ENCODE measurements at places on chromosomes 16 and 17.

DNA sequence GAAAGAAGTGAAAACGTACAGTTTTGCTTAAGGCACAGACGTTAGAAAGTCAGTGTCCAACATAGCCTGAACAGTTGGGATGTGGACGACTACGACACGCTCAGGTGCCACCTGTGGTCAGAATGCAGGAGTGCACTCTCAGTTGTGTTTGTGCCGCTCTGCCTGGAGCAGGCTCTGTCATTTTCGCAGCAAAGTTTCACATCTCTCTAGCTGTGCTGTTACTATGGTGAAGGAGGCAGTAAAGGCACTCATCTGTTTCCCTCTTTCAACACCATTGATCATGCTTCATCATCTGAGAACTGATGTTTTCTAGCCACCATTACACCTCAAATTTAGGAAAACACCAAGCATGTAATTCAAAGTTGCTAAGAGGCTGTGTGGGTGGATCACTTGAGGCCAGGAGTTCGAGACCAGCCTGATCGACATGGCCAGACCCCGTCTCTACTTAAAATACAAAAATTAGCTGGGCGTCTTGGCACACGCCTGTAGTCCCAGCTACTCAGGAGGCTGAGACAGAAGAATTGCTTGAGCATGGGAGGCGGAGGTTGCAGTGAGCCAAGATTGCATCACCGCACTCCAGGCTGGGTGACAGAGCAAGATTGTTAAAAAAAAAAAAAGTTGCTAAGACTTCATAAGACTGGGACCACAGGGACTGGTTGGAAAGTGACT, 44.9 kb upstream of the DNAJA2 start:
- DNase-seq: no peak

DNA sequence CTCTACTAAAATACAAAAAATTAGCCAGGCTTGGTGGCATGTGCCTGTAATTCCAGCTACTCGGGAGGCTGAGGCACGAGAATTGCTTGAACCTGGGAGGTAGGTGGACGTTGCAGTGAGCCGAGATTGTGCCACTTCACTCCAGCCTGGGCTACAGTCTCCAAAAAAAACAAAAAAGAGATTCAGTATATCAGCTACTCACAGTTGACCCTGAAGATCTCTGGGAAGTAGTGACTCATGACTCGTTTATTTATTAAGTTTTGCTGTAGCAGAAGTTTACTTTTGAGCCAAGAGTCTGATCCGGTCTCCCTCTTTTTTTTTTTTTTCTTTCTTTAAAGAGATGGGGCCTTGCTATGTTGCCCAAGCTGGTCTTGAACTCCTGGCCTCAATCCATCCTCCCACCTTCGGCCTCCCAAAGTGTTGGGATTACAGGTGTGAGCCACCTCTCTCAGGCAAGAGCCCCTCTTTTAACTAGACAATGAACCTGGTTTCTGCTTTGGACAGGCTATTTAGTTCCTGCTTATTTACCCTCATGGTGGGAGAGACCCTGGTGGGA, 4.4 kb downstream of the MVP start:
- DNase-seq: no peak

DNA sequence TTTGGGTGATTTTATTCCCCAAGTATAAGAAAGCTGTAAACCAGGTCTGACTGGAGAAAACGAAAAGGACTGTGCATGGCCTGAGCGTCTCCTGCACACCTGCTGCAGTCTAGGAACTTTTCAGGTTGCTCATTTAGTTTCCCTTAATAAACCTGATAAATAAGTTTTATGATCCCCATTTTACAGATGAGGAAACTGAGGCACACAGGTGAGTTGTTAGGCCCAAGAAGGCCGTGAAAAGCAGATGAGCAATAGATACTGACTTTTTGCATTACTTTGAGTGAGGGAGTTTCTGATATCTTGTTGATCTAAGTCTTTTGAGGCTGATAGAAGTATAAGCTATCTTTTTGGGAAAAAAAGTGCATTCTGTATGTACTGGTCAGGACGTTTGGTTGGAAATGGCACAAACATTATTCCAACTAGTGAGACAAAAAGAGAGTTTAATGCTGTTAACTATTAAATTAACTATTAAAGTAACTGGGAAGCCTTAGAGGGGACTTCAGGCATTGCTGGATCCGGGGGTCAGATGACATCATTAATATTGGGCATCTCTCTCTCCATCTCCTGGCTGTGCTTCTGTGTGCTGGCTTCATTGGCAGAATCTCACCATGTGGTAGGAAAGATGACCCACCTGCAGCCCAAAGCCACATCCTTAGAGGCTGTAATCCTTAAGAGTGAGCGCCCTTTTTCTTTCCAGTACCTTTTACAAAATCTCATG, 163.4 kb downstream of the CMIP start:
- DNase-seq: no peak

GRCh38 chr17:16439303-16439791, 24.0 kb downstream of the TRPV2 start:
- DNase-seq: no peak

GRCh38 chr17:48571024-48571818, 6.9 kb downstream of the HOXB4 start:
- no peak for DNase-seq

- no peak for DNase-seq
These were observed 140.9 kb downstream of the KCNJ2 start for GRCh38 chr17:70310221-70310672.

DNA sequence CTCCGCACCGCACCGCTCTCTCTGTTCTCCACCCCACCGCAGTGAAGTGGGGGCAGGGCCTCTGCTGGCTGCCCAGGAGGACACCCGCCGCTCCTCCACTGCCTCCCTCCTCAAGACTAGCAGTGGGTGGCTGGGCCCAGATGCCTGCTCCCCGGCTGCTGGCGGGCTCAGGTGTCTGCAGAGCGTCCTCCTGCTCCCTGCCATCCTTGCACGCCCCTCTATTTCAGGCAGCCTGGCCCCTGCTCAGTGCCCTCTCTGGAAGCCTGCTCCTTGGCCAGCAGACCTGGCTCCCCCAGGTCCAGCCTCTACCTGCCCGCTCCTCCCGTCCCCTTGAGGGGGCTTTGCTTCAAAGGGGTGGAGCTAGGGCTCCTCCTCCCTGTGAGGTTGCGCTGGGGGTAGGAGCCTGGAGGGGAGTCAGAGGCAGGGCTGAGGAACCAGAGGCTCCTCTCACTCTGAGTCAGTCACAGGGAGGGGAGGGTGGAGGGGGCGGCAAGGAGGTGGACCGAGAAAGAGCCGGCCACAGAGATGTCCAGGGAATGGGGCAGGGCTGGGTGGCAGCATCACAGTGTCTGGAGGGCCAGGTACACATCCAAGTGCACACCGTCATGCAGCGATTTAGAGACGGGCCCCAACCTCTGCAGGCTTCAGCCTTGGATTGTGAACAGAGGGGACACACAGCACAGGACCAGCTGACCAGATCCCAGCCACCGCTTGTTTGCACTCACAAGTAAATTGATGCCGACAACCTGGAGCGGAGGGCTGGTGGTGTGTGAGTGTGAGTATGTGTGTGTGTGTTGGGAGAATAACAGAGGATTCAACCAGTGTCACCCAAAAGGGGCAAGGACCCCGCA, 9.8 kb upstream of the TMEM92 start:
- no peak for DNase-seq

- peak; percentile 33 for DNase-seq
These were observed 25.8 kb upstream of the TNFSF12 start for GRCh38 chr17:7523033-7523432.

- no peak for DNase-seq
These were observed 498 bp downstream of the IGFALS start for GRCh38 chr16:1792836-1793577.

DNA sequence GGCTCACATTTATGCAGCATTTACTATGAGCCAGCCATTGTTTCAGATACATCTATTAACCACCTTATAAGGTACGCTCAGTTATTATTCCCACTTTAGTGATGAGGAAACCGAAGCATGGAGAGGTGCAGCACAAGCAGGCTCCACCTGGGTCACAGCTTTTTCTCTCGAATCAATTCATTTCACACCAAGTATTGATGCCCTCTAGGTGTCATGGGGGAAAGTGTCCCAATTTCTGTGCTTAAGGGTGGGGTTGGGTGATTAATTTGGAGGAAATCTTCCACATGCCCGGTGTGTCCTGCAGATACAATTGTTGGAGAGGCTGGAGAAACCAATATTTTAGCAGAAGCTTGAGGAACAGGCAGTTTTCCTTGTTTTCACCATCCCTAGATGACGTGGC, 62.7 kb upstream of the DNAJA2 start:
- DNase-seq: no peak

GRCh38 chr17:63785556-63785955, 11.6 kb downstream of the DDX42 start:
- DNase-seq: no peak

DNA sequence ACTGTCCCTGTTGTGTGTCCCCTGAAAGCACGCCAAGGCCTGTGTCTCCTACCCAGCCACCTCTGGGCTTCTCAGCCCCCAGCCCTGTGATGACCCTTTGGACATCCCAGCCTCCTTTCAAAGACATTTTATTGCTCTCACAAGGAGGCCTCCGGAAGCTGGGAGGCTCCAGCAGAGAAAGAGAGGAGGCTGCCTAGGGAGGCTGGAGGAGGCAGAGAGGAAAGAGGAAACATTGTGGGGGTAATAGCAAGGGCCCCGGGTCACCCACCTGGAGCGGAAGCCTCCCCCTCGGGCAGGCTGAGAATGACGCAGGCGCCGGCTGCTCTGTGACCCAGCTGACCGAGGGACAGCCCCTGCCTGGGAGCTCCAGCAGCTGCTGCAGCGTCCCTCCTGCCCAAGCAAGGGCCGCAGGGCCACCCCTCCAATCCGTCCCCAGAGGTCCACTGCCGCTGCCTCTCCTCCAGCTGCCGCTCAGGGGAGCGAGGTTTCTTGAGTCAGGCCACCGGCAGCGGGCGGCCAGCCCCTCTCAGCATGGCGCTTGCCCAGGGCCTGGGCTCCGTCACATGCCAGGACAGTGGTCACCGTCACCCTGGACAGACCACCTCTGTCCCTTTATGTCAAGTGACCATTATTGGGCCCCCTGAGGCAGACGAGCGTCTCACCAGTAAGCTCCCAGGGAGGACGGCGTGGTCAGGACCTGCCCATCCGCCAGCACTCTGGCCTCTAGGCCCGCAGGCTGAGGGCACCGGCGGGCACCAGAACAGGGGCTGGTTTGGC, 29.3 kb downstream of the ACTG1 start:
- no peak for DNase-seq

GRCh38 chr17:73614256-73614655, 30.0 kb downstream of the SDK2 start:
- no peak for DNase-seq

- DNase-seq: no peak
These were observed 18.2 kb upstream of the ABCA10 start for GRCh38 chr17:69246726-69247375.

DNA sequence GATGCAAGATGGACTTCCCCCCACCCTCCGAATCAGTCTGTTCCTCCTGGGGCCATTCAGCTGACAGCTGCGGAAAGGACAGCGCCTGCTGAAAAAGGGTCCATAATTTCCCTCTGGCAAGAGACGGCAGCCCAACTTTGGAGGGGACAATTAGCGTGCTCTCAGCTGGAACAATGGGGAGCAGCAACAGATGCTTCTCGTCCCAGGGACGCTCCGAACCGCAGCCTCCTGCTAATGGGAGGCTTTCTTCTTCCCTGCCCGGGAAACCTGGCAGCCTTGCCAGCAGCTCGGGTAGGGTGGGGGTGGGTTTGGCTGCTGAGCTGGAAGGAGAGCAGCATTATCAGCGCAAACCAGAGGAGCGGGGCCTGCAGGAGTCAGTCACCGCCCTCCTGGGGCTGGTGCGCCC, 500.0 kb upstream of the SALL1 start:
- DNase-seq: no peak

DNA sequence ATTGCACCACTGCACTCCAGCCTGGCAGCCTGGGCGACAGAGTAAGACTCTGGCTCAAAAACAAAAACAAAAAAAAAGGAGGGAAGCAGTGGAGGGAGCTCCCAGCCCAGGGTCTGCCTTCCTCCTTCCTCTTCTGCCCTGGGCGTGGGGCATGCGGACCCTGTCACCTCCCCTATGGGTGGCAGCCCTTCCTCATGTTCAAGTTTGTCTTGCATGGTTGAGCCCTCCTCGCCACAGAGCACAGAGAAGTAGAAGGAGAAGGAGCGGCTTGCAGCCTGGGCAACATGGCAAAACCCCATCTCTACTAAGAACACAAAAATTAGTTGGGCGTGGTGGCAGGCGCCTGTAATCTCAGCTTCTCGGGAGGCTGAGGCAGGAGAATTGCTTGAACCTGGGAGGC, 21.4 kb upstream of the TIMP2 start:
- no peak for DNase-seq

- DNase-seq: no peak
These were observed 12.9 kb downstream of the BANP start for GRCh38 chr16:87964049-87964659.

- no peak for DNase-seq
These were observed 10.3 kb downstream of the RETREG3 start for GRCh38 chr17:42598905-42599304.

DNA sequence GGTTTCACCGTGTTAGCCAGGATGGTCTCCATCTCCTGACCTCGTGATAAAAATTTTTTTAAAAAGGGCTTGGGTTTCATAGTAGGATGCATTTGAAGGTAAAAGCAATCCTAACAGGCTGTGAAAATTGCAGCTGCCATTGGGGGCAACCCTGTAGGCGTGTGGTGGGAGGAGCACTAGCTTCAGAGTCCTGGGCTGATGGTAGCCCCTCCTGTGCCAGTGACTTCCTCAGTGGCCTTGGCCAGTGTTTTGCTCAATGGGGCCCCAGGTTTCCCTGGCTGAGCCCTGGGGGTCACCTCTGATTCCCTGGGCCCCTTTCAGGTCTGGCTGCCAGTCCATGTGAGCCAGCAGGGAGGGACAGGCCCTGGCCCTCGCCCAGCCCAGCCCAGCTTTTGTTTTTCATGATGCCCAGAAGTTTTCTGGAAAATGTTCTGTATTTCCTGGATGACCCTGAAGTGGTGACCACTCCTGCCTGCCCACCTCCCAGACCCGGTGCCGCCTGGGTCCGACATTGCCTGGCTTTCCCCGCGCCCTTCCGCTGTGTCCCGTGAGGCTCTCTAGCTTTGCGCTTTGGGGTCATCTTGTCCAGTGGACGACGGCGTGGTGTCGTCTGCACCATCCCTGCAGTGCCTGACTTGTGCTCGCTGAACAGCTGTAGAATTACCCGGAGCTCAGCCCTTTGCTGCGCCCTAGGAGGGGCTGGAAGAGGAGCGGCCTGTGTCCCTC, 9.4 kb downstream of the MGRN1 start:
- DNase-seq: no peak

DNA sequence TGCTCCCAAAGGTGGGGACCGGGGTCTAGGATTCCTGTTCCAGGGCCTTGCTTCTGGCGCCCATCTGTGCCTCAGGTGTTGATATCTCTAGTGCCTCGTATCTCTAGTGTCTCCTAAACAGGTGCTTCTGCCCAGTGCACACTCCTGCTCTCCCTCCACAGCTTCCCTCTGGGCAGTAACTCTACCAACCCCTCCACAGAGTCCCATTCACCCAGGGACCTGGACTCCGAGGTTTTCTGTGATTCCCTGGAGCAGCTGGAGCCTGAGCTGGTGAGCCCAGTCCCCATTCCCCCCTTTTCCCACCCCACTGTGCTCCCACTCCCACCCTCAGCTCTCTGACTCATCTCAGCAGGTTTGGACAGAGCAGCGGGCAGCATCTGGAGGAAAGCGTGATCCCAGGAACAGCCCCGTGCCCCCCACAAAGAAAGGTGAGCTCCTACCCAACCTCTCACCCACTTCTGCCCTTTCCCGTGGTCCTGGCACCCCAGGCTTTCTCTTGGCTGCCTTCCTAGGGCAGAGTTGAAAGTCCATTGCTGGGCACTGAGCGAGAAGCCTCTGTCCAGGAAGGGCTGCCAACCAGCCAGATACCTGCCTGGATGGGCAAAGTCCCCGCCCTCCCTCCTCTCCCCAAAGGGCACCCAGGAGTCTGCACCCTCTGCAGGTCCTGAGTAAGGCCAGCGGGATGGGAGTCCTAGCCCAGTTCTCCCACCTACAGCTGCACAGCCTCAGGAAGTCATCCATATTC, 2.2 kb downstream of the ACBD4 start:
- DNase-seq: no peak

- DNase-seq: no peak
These were observed 733.8 kb upstream of the CA10 start for GRCh38 chr17:52892334-52892733.

Measured in stimulated activated CD8-positive, alpha-beta memory T cell treated with anti-CD3 and anti-CD28 coated beads, Interleukin-2, amount 100 ng/mL, for 1 hour (primary cell).